SJCRH30 (cell line): ENCODE measurements at places on chromosomes 16 and 17. TPM values are rescaled to one million over a fixed set of nuclear protein-coding genes. Genes with fewer than 3 reads are reported as not detected.

The TEX19 gene
- 1.0 and 1.4 TPM in 2 replicates for total RNA-seq

The CA4 gene
- not detected in 2 replicates for total RNA-seq

The PRAC1 gene
- total RNA-seq: not detected in 2 replicates

DNA sequence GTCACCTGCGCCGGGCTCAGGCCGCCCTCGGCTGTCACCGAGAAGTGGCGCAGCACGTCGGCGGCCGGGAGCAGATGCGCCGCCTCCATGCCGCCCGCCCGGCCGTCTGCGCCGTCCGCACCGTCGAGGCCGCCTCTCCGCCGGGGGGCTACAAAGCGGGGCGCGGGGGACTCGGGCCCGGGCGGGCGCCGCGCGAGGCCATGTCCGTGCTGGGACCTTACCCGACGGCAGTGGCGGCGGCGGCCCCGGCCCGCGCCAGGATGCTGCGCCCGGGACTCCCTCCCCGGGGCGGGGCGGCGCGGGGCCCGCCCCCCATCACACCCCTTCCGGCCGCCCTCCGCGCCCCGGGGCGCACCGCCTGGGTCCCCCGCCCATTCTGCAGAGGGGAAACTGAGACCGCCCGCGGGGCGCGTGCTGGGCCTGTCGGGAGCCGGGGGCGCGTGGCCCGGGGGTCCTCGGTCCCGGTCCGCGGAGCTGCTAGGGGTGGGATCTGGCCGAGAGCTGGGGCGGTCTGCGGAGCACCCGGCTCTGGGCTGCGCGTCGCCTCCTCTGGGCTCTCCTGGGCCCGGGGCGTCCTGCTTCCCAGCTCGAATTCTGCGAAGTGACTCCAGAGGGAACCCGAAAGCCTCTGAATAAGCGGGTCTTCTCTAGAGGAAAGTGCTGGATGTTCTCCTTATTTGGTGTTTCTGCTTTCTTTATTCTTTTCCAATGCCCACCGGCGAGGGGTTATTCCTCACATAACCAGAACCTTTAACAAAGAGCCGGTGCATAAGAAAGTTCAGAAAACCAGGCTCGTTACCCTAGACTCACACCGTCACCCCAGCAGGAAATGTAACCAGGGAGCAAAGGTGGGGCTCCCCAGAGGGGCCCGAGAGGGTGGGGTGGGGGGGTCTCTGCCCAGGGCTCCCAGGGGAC is at the start of gene ATP2A3:
TSS of gene ATP2A3 (minus strand) at position 235 of the 915 bp plus-strand sequence. CDS start at position 89, 146 bp downstream.
- no peaks in the 10 kb centered on the region for H3K36me3 ChIP-seq
- DNase-seq: no peak
- peak within 1 kb of the TSS; percentile 28 for H3K27ac ChIP-seq
- peak within 1 kb of the TSS; percentile 38 for H3K4me3 ChIP-seq

DNA sequence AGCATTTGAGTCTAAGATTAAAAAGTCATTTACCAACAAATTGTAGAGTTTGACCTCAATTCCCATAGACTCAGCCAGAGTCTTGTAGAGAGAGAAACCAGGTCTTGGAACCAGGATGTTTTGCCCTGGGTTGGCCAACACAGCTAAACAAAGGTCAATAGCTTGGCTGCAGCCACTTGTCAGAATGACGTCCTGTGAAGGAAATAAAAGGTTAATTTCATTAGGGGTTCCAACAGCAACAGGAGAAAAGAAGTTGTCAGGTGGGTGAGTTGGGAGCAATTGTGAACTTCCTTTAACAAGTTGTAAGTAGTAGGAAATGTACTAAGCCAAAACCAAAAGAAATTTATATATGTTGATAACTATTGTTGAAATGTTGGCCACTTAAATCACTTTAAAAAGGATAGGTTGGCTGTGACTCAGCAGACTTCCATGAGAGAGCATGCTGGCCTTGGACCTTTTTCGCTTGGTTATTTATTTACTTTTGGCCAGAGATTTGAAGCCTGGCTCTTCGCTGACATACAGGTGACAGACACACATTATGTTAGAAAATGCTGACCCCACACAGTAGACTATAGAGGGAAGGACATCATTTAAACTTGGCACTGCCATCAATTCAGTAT is 4.3 kb downstream of the TAT start:
- H3K4me1 ChIP-seq: no peaks in the 10 kb centered on the region
- H3K27me3 ChIP-seq: no peaks in the 10 kb centered on the region
- DNase-seq: no peak

- DNase-seq: no peak
- H3K36me3 ChIP-seq: no peaks in the 10 kb centered on the region
- H3K27me3 ChIP-seq: no peaks in the 10 kb centered on the region
- H3K4me3 ChIP-seq: no peak overlapping the region
- H3K27ac ChIP-seq: no peak overlapping the region
- H3K4me1 ChIP-seq: peaks cover 2% of the 10 kb centered on the region; the same call in 1 of the 2 replicates
These were observed 14.5 kb downstream of the TMC6 start for GRCh38 chr17:78113804-78114785.

- no peaks in the 10 kb centered on the region for H3K27me3 ChIP-seq
- H3K36me3 ChIP-seq: no peaks in the 10 kb centered on the region
- H3K4me1 ChIP-seq: peaks cover 5% of the 10 kb centered on the region; the same call in 1 of the 2 replicates
- no peak overlapping the region for H3K27ac ChIP-seq
- no peak for DNase-seq
These were observed 199.0 kb upstream of the SOX9 start for GRCh38 chr17:71921796-71922195.

DNA sequence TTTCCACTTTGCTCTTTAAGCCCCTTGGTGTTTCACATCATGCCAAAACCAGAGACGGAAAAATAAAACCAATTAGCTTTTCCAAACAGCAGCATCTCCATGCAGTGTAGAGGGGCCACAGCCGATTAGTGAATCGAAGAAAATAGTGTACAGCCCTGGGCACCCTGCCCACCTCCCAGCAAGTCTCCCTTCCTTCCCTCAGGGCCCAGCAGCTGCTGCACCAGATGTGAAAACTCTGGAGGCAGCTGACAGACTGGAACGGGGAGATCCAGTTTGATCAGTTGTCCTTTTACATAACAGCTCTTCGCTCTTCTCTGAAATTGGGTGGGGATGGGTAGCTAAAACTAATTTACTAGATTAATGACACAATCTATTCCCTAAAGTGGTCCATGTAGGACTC is 19.3 kb downstream of the TMEM11 start:
- H3K36me3 ChIP-seq: peaks cover 26% of the 10 kb centered on the region
- no peaks in the 10 kb centered on the region for H3K27me3 ChIP-seq
- H3K4me1 ChIP-seq: peaks cover 64% of the 10 kb centered on the region
- DNase-seq: peak; percentile 100
- peak overlapping the region; percentile 13 for H3K4me3 ChIP-seq

- no peak for DNase-seq
- peaks cover 21% of the 10 kb centered on the region for H3K36me3 ChIP-seq
- H3K27ac ChIP-seq: no peak overlapping the region
These were observed 791 bp upstream of the PLD6 start for GRCh38 chr17:17206913-17207335.

DNA sequence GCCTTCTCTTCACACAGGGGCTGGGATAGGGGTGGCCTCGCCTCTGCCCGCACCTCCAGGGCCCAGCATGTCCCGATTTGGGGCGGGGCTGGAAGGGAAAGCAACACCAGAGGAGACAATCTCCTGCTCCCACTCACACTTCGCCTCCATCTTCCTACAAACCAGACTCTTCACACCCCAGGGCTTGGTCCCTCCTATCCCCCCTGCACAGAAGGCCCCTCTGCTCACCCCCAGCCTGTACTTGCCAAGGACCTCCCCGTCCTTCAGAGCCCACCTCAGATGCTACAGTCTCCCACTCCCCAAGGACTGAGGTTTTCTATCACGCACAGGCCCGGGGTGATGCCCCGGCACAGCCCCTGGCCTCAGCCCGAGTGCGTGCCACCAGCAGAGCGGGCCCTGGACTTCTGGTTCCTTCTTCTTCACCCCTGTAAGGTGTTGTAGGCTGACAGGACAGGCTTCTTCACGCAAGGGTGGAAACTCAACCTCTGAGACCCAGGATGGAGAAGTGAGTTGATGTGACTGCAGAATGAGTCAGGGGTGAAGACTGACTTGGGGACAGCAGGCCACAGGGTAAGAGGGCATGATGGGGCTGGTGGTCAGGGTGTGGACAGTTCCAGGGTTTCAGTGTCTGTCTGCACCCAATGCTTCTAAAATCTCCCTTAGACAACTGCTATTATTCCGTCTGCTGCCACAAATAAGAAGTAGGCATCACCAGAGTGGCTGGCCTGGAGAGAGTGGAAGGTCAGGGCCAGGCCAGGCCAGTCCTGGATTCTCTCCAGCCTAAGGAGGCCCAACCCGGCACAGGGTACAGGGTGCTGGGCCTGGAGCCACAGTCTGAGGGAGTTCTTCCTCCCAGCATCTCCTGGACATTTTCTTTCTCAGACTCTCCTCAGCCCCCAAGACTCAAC is 2.5 kb downstream of the ITGAE start:
- H3K4me1 ChIP-seq: no peaks in the 10 kb centered on the region; the same call in 1 of the 2 replicates
- H3K36me3 ChIP-seq: no peaks in the 10 kb centered on the region
- H3K4me3 ChIP-seq: no peak overlapping the region
- no peak overlapping the region for H3K27ac ChIP-seq

DNA sequence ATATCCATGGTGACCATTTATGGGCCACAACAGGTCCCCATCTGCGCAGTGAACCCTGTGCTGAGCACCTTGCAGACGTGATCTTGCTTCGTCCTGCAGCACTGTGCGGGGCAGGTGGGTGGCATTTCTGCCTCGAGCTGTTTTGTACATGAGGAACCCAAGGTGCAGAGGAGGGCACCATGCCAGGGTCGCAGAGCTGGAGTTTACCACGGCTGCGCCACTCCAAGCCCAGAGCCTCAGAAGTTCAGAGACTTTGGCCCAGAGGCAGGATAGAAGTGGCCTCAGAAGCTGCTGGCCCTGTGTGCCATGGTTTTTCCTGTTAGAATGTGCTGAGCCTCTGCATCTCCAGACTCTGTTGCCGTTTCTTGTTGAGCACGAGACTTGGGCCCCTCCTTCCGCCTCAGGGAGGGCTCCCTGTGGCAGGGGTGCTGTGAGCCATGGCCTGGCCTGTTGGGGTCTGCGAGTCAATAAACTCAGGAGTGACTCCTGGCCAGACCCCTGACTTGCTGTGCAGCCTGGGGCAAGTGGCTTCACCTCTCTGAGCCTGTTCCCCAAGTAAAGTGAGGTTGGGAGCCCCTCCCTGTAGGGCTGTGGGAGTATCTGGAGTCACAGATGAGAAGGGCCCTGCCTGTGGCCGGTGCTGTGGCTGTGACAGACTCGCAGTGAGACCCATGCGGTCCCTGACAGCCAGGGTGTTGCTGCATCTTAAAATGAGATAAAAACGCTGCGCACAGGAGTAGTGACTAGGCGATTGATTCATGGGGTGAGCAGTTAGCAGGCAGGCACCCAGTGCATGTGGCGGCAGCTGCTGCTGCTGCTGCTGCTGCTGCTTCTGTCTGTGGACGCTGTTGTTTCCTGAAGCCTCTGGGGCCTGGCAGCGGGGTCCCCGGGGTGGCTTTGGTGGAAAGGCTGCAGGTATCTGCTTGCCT is 11.8 kb downstream of the MAP2K3 start:
- no peak for DNase-seq
- H3K4me1 ChIP-seq: no peaks in the 10 kb centered on the region
- no peak overlapping the region for H3K4me3 ChIP-seq
- H3K27ac ChIP-seq: no peak overlapping the region

GRCh38 chr16:89607937-89608740 is 5.3 kb upstream of the DPEP1 start:
- no peak overlapping the region for H3K4me3 ChIP-seq
- no peaks in the 10 kb centered on the region for H3K36me3 ChIP-seq
- no peak for DNase-seq
- H3K4me1 ChIP-seq: peaks cover 14% of the 10 kb centered on the region

DNA sequence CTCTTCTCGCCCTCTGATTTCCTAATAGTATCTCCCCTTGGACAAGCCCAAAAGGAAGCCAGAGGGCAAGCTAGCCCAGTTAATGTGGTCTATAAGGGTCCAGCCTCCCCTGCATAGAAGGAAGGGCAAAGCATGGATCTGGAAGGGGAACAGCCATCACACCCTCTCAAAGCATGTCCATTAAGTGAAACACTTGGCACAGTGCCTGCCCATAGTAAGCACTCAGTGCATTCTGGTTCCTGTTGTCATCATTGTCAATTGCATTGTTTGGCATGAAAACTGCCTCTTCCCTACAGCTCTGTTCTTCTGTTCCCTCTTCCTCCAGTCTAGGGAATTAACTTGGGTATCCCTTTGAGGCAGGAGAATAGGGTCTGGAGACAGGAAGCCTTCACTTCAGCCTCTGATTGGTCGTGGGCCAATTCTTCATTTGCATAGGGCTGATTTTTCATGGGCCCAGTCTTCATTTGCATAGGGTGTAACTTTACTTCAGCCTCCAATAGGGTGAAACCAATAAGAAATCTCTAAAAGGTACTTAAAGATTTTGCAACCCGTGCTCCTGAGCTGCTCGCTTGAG is 81.4 kb downstream of the C17orf67 start:
- no peak overlapping the region for H3K4me3 ChIP-seq
- no peak overlapping the region for H3K27ac ChIP-seq
- H3K36me3 ChIP-seq: no peaks in the 10 kb centered on the region
